HT-29 (cell line): ENCODE measurements at places on chromosomes 11 and 22. TPM values are rescaled to one million over a fixed set of nuclear protein-coding genes. Genes with fewer than 3 reads are reported as not detected.

- DNase-seq: no peak
Measured at GRCh38 chr22:37571258-37571991, 8.5 kb downstream of the LGALS2 start.

HOATZ gene
- not detected in 2 replicates for total RNA-seq

MAPK12 gene
- total RNA-seq: 6.6 and 6.7 TPM in 2 replicates

PLAAT5 gene
- 0.21 and 0.79 TPM in 2 replicates for total RNA-seq

GRCh38 chr11:116929414-116930090, 92.1 kb upstream of the APOA1 start:
- no peak for DNase-seq
